CD8-positive, alpha-beta memory T cell (primary cell): ENCODE measurements at places on chromosomes 3 and 15.

DNA sequence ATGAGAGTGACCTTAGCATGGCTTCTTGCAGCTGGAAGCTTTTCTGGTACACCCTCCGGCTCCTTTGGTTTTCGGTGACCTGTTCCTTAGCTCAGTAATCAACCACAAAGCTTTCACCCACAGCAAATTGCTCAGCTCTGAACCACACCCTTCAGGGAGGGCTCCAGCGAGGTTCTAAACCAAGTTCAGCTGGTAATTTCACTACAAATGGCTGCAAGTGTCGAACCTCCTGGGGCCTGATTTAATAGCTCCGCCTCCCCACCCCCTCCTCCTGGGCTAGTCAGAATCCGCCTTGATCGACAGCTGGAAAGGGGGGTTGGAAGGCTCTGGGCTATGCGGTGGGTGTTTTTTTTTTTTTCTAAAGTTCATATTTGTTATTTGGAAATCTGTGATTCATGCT lies 150.9 kb upstream of the MCTP2 start:
- DNase-seq: no peak

DNA sequence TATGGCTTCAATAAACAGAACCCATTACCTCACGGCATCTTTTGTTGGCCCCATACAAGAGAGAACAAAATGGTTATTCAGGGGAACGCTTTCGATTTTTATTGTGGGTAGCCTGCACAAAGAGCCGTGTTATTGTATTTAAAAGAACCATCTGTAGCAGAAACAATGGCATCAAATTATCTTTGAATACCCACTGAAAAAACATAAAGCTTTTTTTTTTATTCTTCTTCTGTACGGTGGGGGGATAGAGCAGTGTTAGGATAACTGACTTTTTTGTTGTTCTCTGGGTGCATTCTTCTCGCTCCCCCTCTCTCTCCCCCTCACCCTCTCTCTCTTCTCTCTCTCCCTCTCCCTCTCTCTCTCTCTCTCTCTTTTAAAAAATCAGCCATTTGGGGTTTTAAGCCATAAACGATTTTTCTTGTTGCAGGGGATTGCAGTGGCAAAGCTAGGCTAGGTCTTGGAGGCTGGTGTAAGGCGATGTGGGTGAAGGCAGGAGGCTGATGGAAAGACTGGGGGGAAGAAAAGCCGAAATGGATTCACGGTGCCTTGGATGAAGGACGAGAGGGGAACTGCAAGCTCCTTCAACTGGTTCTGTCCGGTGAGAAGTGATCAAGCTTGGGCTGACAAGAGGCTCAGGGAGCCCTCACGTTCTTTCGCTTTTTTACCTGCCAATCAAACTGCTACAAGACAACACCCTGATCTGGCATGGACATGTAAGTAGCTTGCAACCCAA lies 12.4 kb upstream of the SOX2 start:
- DNase-seq: no peak

DNA sequence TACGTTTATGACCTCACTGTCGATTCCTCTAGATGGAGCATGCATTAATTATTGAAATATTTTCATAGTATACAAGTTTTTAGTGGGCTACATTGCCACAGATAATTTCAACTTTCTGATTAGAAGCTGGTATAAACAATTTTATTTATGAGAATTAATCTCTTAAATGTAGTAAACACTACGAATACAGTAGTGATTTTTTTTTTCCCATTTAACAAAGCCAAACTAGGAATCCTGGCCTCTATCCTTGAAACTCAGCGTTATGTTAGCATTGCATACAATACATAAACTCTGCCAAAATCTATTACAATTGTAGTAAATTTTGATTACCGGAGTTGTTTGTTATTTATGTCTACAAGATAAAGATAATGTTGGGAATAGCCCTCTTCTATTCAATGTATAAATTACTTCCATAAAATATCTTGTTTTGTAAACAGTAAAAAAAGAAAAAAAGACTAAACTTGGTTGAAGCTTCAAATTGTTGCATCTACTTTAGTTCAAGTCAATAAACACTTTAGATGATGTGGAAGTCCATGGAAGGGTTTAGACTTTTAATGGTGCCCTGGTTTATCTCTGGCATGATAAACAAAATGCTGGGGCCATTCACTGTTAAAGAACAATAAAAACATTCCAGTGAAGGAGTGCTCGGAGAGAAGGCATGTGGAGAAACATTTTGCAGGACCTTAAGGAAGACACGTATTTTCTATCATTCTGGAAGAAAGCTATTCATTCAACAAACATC lies 77.3 kb upstream of the NR2F2 start:
- no peak for DNase-seq

DNA sequence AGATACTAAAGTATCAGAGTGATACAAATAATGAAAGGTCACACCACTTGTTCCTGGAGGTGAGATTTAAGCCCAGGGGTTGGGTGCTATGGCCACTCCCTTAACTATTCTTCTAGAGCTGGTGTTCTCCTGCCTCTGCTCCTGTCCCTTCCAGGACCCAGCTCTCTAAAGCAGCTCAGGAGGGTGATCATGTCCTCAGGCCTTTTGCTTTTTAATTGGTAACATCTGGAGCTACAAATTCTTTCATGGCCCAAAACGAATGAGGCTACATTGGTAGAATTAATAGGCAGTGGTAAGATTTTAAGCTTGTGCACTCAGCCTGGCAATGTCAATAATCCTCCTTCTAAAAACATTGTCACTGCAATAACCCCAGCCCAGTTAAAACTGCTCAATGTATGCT lies 38.2 kb upstream of the CNOT10 start:
- no peak for DNase-seq

DNA sequence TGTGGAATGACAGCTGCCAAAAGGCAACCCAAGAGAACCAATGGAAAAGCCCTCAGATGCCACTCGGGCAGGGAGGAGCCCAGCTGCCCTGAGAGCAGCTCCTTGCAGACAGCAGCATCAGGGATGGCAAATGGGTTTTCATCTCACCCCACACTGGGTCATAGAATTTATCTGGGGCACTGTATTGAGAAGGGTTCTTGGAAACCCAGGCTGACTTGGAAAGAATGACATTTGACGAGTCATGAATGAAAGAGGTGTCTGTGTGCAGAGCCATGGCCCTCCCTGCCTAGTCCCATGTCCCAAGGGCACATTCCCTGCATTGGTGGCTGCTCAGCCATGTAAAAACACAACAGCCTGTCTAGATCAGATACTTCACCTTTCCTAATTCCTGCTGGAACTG lies 157.9 kb upstream of the BHLHE40 start:
- DNase-seq: no peak

GRCh38 chr3:36380221-36381031 lies at the start of gene STAC:
Gene STAC (plus strand): TSS chr3:36380504. CDS start chr3:36380644, 140 bp downstream.
- no peak for DNase-seq

GRCh38 chr15:64314456-64314855 lies 41.5 kb downstream of the CSNK1G1 start:
- no peak for DNase-seq
